HuH-7 (cell line): ENCODE measurements at places on chromosomes 12 and 14.
A peak's percentile ranks its signal among the peaks of the same experiment; 100 is the strongest.

GRCh38 chr14:71471634-71472355 is 460.4 kb upstream of the RGS6 start:
- DNase-seq, result no peak

- DNase-seq, result no peak
Measured at GRCh38 chr12:97038834-97039233, 131.8 kb downstream of the NEDD1 start.

- DNase-seq, result no peak
Measured at GRCh38 chr14:52551696-52552062, 626 bp downstream of the TXNDC16 start.

GRCh38 chr12:118055144-118055557 is 5.8 kb downstream of the WSB2 start:
- peak; percentile 35 for DNase-seq

DNA sequence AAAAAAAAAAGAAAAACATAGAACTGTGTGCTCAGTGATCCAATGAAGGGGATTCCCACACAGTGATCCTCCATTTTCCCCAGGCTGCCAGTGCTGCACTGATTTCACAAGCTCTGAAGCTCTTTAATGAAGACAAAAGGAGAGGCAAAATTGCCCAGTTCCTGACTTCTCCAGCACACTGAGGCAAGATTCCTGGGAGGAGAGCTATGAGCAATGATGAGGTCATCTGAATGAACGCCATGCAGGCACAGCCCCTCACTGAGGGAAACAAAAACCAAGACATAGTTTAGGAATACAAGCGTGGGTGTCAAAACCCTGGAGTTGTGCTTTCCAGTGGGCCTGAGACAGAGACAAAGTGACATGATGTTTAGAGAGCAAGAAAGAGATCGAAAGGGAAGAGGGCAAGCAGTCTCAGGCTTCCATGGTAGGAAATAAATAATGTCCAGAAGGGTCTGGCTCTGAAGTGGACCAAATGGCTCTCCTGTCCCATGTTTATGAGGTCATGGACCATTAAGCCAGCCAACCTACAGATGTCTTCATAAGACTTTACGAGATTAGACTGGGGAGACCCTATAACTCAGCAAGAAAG is 40.9 kb upstream of the SMUG1 start:
- DNase-seq, result no peak

DNA sequence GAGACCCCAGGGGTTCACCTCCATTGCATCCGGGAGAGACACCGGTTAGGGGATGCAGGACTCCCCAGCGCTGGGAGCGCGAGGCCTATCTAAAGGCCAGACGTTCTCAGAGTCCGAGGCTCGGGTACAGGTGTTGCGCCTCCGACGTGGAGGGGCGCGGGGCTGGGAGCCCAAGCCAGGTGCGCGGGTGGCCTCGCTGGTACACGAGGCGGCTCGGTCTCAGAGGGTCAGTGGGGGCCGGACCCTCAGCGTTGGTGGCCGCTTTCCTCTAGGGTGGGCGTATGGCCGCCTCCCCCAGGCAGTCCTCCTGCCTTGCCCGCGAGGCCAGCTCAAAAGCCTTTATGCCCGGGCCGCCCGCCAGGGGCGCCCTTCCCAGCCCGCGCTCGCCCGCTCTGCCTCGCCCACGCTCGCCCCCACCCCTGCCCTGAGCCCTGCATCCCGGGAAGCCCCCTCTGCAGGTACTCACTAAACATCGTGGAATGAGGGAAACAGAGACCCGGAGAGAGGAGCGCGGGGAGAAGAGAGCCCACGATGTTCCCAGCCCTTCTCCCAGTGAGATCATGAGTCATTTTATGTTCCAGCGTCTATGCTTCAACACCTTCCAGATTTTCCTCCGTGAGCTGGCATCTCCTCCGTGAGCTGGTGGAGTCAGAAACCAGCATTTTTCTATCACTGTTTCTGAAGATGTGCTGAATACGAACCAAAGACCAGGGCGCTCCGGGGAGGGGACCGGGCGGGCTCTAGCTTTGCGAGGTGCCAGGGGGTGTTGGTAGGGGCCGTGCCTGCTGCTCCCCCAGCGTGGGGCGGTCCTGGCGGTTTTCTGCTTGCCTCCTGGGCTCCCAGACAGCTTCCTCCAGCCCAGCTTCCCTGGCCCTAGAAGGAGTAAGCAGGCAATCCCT is 73.8 kb downstream of the DIO3 start:
- no peak for DNase-seq

- no peak for DNase-seq
Measured at GRCh38 chr12:115957686-115958290, 319.7 kb downstream of the MED13L start.
